ENCODE measurements at places on chromosomes 11 and 22.

GRCh38 chr22:36562261-36562835, 33.4 kb upstream of the EIF3D start:
- no peak for DNase-seq

GRCh38 chr11:77081976-77082836, 15.4 kb downstream of the CAPN5 start:
- DNase-seq = no peak

DNA sequence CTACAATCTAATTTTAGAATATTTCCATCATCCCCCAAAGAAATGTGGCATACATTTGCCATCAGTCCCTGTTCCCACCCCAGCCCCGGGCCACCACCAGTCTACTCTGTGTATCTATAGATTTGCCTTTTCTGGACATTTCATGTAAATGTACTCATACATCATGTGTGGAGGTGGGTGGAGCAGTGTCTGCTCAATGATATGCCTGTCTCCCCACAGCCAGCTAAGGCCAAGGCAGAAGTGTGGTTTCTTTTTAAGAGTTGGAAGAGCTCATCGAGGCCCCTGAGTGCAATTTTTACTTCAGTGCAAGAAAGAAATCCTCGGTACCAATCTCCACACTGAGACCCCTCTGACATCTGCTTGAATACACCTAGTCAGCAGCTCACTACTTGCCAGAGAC, 80.5 kb downstream of the TP53I11 start:
- no peak for DNase-seq

GRCh38 chr11:117575856-117576255, 221.2 kb downstream of the DSCAML1 start:
- no peak for DNase-seq

DNA sequence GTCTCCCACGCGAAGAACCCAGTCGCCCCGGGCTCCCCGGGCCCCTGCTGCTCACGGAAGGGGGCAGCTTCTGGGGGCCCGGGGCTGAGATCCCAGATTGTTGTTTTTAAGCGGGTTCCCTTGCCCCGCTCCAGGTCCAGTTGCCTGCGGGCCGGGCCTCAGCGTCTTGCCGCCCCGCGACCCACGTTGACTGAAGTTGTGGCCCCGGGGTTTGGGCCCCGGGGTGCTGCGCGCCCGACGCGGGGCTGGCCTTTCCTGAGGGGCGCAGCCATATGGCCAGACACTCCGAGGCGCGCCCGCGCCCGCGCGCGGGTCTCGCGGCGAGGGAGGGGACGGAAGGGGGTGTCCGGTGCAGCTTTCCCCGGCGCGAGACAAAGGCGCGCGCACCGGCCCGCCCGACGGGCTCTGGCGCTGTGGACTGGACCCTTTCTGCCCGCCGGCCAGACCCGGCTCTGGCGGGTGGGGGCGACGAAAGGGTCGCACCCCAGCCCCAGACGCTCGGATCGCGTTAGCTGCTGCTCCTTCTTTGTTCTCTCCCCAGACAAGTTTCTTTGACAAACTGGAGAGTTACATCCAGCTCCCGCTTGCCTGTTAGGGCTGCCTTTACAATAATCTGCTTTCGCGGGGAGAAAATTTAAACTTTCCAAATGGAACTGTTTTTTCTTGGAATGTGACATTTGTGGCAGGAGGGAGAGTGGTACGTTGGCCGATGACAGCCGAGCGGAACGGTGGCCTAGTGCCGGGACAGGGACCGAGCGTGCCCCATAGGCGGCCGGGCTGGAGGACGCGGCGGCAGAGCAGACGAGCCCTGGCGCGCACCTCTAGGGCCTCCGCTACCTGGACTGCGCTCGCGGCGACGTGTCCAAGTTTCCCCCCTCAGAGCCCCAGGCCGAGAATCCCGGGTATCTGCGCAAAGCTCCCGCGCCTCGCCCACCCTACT, 716 bp downstream of the AMOTL1 start:
- DNase-seq = no peak

DNA sequence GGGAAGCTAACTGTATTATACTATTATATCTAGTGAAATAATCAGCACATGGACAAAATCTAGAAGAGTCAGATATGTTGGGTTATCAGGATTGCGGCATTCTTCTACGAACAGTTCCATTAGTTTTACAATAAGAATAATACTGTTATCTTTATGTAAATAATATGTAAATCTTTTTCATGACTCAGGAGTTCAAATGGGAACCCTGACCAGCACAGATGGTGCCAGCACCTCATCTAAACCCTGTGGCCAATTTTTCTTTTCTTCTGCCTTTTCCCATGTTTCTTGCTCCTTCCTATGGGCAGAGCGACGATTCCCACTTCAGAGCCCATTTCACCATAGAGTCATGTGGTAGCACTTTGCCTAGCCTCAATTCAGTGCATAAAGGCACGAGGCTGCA, 68.4 kb upstream of the CYP2D6 start:
- DNase-seq = no peak

DNA sequence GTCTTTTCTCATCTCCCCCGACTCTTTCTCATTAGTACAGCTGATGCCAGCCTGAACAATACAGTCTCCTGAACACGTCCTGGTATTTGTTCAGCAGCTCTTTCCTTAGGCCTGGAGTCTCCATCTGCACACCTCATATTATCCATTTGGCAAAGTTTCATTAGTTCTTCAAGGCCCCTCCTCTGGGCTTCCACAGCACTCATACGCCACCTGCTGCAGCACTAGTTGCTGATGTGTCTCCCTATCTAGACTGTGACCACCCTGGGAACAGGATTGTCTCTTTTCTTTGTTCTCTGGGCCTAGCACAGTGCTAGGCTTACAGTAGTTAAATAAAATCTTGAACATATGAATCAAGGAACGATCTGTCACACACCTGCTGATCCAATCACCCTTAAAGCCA, 17.2 kb downstream of the DCHS1 start:
- DNase-seq = no peak

- no peak for DNase-seq
Measured at GRCh38 chr11:96074551-96075310, 150.8 kb upstream of the MTMR2 start.

GRCh38 chr11:34891611-34892010, 24.6 kb downstream of the APIP start:
- DNase-seq = no peak

- DNase-seq = no peak
Measured at GRCh38 chr11:46846510-46846830, 390 bp upstream of the CKAP5 start.
